Omental fat pad (tissue), 4 donors: ENCODE measurements at places on chromosomes 6 and 20.

GRCh38 chr6:121439475-121439874 is 4.0 kb downstream of the GJA1 start:
- no peak for DNase-seq

GRCh38 chr6:149813351-149813750 is 50.8 kb downstream of the LRP11 start:
- no peak for DNase-seq

- DNase-seq, result no peak
Observed at GRCh38 chr6:116876635-116877611, at the start of gene RFX6. Gene RFX6 (plus strand): TSS chr6:116877242. CDS start chr6:116877276, 34 bp downstream.

GRCh38 chr6:88013015-88013414 is 34.6 kb upstream of the SPACA1 start:
- DNase-seq, result no peak

DNA sequence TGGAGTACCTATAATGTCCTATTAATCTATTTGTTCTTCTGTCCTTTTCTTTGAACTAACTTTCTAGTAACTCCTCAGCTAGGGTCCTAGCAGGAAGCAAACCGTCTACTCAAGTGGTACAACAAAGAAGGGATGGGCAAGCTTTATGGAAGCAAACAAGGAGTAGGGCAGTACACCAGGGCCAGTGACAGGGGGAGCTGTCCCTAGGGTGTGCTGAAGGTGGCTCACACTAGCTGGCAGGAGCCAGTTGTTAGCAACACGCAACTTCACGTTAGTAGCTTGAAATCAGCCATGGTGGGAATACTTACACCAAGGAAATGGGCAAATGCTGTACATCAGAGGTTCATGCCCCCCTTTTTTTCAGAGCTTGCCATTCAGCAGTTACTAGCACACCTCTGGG is 74.0 kb upstream of the EYA2 start:
- no peak for DNase-seq

DNA sequence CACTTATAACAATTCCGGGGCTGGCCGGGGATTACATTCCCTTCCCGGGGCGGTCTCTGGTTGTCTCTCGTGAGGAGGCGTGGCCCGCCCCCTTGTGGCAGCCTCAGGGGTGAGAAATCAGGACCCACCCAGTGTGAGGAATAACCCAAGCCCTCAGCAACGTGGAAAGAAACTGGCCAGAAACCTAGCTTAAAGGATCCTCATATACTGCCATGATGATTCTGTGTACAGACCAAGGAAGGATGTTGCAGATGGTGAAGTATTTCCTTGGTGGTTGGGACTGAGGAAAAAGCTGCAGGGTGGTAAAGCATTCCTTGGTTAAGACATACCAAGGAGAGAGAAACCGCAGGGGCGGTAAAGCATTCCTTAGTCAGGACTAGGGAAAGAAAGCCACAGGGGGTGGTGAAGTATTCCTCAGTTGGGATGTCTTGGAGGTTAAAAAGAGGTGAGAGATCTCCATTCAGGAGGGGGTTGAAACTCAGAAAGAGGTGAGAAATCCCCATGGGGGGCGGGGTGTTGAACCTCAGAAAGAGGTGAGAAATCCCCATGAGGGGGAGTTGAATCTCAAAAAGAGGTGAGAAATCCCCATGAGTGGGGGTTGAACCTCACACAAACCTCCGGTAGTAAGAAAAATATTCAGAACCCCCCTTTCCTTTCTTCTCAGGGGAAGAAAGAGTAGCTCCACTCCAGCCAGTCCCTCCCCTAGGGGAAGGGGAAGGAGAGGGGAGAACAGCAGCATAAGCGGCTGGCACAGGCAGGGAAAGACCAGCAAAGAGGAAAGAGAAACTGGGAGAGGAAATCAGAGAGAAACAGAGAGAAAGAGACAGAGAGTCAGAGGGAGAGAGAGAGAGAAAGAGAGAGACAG is 238.1 kb downstream of the RNGTT start:
- DNase-seq, result no peak

GRCh38 chr6:115882771-115883170 is 177.9 kb downstream of the FRK start:
- no peak for DNase-seq

DNA sequence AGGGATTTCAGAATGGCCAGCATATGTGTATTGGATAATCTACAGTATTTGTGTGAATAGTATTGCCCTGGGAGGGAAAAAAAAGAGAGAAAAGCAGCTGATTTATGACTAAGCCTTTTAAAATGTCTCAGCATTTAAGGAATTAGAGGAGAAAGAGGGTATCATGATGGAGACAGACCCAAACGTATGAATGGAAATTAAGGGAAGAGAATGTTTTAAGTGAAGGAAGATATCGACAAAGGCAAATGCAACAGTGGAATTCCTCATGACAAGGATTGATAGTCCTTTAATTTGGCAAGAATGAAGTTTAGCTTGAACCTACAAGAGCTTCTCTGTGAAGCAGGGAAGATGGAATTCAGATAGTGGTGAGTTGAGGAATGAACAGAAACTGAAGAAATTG is 367.3 kb upstream of the POU3F2 start:
- DNase-seq, result no peak

DNA sequence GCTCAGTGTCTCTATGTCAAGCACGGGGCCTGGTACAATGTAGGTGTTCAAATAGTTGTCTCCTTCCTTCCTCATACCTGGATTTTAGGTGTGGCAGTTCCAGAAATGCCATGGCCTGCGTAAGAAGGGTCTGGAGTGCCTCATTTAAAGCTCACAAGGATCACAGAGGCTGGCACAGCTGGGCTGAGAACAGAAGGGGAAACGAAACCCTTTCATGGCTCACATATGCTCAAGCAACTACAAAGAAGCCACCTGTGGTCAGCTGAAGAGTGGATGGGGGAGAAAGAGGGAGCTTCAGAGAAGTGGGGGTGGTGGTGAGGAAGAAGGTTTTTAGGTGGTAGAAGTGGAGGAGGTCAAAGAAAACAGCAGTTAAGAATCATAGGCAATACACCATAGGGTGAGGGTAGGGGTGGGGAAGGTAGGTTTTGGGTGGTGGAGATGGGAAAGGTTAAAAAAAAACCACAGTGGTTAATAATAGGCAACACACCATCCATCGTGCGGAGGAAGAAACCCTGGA is 17.0 kb upstream of the TOP1 start:
- no peak for DNase-seq

- DNase-seq, result no peak
Observed at GRCh38 chr6:14734052-14734415, 511.8 kb upstream of the JARID2 start.

- no peak for DNase-seq
Observed at GRCh38 chr20:4829514-4830215, 108.0 kb downstream of the PRND start.

- DNase-seq, result no peak
Observed at GRCh38 chr6:20109526-20109925, 102.7 kb downstream of the MBOAT1 start.

DNA sequence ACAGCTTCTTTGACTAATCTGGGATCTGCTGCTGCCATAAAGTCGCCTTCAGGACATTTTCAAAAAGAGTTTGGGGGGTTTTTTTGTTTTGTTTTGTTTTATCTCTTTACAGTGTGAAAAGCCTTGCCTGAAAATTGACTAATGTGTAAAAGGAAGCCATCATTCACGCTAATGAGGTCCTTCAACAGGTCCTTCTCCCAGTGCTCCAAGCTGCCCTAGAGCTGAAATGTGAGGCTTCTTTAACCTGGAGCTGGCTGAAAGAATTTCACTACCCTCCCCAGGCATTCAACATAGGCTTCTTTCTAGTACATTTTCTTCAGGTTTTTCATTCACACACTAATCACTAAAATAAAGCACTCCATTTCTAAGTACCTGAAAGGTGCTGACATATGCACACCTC is 145.1 kb upstream of the PRDM1 start:
- no peak for DNase-seq

- DNase-seq, result no peak
Observed at GRCh38 chr6:3961581-3962215, 112.5 kb downstream of the FAM50B start.

DNA sequence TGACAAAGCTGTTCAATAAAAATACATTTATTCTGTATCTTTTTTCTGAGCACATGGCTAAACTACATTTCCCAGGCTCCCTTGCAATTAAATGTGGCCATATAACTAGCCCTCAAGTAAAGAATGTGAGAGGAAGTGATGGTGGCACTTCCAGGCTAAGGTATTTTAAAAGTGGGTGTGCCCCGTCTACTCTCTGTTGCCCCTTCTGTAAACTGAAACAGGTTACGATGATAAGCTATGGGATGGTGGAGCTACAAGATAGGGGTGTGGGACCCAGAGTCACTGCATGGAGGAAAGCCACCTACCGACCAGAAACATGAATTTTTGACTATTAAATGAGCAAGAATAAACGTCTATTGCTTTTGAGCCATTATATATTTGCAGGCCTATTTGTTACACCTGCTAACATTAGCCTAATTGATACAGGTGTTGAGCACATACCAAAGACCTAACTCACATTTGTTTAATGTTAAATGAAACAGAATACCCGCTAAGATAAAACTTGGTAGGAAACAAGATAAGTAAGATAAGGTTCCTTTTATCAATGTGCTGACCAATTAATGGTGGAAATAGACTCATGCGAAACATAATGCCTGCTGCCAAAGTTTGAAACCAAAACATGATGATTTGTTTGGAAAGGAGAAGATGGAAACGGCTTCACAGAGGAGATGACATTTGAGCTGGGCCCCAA is 3.1 kb downstream of the FYN start:
- DNase-seq, result no peak

DNA sequence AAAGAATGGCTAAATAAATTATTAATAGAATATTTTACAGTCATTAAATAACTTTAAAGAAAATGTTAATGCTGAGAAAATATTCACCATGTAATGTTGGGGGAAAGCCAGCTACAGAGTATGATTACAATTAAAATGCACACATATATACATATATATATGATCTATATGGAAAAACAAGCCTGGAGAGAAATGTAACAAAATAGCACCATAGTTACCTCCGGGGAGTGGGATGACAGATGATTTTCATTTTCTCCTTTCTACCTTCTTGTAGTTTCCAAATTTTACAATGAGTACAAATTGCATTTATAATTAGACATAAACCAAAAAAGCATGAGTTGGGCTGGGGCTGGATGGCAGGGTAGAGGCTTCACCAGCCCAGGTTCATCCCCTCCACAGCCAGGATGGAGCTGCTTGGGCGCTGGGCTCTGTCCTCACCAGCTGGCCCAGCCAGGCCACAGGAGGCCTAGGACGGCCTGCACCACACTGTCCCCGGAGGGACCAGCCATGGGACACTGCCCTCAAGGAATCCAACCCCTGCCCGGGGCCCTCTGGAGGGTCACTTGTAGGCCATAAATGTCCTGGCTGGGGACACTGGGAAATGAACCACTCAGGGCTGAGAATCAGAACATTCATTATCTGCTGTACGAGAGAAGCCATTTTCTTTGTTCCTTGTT is 10.3 kb downstream of the C20orf203 start:
- no peak for DNase-seq

- no peak for DNase-seq
Observed at GRCh38 chr6:91681296-91681695, 1094.4 kb upstream of the MAP3K7 start.

DNA sequence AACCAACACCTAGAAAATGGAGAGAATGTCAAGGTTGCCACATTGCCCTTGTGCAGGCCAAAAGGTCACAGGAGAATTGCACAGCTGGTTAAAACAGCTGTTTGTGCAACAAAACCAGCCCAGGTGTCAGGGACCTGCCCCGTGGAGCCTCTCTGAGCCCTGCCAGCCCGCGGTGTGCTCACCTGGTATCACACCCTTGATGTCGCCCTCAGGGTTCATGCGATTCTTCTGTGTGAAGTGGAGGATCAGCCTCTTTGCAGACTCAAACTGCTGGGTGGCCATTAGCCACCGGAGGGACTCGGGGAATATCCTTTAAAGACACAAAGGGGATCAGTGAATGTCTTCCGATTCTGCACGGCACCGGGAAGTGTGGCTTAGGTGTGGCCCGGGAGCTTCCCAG is 39.2 kb downstream of the PSMG4 start:
- DNase-seq, result no peak

GRCh38 chr20:18705490-18705889 is 108.1 kb upstream of the SCP2D1 start:
- no peak for DNase-seq

- no peak for DNase-seq
Observed at GRCh38 chr6:107329063-107329860, 130.1 kb downstream of the PDSS2 start.

DNA sequence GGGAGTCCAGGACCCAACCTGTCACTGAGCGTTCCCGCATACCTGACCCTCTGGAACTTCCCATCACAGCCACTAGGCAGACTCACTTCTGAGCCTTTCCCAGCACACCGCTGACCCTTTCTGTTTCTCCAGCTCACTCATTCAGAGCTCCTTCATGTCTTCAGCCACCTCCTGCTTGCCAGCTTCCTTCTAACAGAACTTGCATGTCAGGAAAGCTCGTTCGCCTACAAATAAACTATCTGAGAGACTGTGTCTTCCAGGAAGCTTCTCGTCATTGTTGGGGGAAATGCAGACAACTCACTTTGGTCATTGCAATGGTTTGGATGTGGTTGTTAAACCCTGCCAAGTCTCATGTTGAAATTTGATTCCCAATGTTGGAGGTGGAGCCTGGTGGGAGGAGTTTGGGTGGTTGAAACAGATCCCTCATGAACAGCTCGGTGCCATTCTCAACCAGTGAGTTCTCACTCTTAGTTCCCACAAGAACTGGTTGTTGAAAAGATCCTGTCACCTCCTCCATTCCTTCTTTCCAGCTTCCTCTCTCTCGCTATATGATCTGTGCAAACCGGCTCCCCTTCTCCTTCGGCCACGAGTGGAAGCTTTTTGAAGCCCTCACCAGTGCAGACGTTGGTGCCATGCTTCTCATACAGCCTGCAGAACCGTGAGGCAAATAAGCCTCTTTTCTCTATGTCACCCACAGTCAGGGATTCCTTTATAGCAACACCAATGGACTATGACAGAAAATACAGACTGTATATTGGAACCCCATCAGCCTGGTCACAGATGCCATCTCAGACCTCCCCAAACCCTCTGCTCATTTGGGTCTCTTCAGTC is 1.4 kb upstream of the MUC21 start:
- DNase-seq, result no peak

DNA sequence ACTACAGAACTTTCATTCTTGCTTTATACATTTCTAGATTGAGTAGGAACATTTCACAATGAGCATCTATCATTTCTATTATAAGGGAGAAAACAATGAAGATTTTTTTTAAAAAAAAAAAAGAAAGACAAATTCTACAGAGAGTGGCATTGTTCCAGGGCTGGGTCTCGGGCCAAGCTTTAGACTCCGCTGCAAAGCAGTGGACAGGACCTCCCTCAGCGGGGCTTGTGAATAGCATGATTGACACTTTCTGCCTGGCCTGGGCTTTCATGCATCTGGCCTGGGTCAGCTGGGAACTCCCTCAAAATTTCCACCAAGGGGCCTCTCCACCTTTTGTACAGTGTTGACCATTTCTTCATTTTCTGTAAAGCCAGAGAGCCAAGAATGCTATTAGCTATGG is 55.8 kb upstream of the HIVEP2 start:
- no peak for DNase-seq

- no peak for DNase-seq
Observed at GRCh38 chr20:22268675-22269074, 315.7 kb downstream of the FOXA2 start.

- DNase-seq, result no peak
Observed at GRCh38 chr6:162922563-162923166, 194.9 kb downstream of the PACRG start.

GRCh38 chr6:27608916-27609883 is 136.3 kb upstream of the ZNF184 start:
- no peak for DNase-seq
